ENCODE measurements at places on chromosomes 4 and X. TPM values are rescaled to one million over a fixed set of nuclear protein-coding genes. Genes with fewer than 3 reads are reported as not detected.

KIT gene
- total RNA-seq: 4.9 TPM

DNA sequence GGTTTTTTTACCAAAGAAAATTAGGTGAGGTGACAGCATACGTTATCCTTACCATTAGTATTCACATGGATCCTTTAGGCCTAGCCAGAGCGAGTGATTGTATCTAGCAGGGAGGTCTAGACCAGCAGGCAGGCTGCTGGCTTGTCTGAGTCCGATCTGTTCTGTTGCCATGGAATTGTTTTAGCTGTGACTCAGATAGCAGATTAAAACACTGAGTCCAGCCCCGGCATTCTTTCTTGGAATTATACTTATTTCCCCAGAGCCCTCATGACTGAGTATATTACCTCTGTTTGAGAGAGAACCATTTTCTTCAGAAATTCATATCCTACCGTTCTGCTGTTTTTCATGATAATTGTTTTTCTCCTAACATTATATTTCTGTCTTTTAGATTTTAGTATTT, 37.4 kb downstream of the OCRL start:
- DNase-seq: no peak

CLGN gene
- total RNA-seq: 2.1 TPM

DNA sequence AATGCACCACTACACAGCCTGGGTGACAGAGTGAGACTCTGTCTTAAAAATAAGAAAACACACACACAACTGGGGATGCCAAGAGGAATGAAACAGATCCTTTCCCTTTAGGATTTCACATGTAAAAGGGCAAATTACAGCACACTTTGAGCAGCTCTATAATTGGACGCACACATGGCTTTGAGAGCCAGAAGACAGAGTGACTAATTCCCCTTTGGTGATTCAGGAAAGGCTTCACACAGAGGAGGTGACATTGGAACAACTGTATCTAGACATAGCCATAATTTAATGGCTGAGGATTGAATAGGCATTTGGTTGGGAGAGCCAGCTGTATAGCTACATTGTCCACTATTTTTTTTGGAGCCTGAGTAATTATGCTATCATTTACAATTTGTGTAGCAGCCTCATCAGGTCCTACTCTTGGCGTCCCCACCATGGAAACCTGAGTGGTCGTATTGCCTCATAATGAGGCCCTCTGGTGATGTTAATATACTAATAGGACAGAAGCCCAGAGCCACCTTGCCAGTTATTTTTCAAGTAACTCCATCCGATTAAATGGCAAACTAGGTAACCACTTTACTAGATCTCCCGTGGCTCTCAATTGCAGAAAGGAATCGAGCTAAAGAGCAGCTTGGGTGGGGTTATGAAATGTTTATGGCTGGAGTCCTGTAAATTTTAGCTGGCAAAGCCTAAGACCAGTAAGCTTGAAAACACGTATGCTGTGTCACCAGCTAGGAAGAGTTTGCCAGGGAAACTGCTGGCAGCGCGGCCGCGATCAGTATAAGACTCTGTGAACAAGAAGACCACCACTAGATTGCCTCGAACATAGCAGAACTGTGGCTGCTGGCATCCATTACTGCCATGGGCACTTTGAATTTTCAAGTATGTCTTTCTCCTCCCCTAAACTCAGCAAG, 8.5 kb upstream of the PPEF1 start:
- DNase-seq: no peak

ARL9 gene
- total RNA-seq: not detected

SORCS2 gene
- total RNA-seq: 52.5 TPM

STATH gene
- not detected for total RNA-seq

All from sciatic nerve (tissue), 2 donors.